ENCODE measurements at places on chromosomes 4 and X.

DNA sequence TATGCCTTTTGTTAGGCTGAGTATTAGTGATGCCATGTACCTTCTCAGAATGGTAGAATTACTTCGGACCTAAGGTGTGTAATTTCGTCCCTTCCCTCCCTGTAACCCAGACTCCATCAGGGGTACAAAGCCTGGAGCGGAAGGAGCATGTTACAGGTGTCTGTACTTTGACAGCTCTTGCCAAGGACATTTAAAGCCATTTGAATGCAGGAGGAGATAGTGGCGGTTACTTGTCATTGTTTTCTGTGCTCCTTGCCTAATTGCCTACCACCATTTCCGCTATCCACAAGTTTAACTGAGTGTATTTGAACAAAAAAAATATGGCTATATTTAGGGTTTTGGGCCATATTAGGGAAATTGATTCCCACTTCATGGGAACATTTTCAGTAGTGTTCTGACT, 1.8 kb downstream of the FNIP2 start:
- no peak for DNase-seq

- DNase-seq, result no peak
Observed at GRCh38 chr4:159483110-159483781, 380.4 kb downstream of the RAPGEF2 start.

DNA sequence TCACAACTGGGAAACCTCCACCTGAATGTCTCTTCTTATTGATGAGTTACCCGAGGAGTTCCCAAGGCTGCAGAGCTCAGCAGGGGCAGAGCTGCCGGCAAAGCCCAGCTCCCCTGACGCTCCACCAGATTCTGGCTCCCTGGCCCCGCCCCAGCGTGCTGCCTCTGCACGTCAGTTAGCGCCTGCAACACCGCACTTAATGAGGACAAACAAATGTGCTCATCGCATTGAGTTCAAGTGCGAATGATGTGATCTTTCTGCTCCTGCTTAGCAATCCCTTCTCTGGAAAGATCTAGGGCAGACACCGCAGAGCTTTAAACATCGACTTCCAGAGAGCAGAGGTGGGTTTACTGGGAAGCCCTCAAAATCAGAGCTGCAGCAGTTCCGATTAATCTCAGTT, 55.5 kb upstream of the FBXW7 start:
- no peak for DNase-seq

- no peak for DNase-seq
Observed at GRCh38 chrX:151973060-151973661, 1.3 kb downstream of the GABRE start.

DNA sequence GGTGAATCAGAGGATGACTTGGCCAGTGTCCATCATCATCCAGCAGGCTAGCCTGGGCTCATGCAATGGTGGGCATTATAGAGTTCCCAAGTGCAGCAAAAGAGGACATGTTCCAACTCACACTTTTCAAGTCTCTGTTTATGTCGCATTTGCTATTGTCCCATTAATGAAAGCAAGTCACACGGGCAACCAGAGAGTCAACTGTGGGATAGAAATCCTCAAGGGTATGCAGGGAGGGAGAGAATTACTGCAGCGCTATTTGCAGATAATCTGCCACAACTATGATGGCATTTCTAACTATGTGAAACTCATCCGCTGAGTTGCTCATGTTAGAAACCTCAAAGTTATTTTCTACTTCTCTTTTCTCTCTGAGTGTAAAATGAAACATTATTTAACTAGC, 78.5 kb upstream of the TAB3 start:
- DNase-seq, result no peak
